ENCODE measurements at places on chromosomes 4 and X. TPM values are rescaled to one million over a fixed set of nuclear protein-coding genes. Genes with fewer than 3 reads are reported as not detected.

The TLR1 gene
- 0.08 TPM for polyA plus RNA-seq

The CT45A2 gene
- not detected for polyA plus RNA-seq

The FHIP1A gene
- 4.3 TPM for polyA plus RNA-seq

The ADGRG2 gene
- not detected for polyA plus RNA-seq

The FDCSP gene
- polyA plus RNA-seq: not detected

The SSR4 gene
- 319 TPM for polyA plus RNA-seq

The MAML3 gene
- polyA plus RNA-seq: 0.05 TPM

The KDR gene
- not detected for polyA plus RNA-seq

The AGTR2 gene
- polyA plus RNA-seq: not detected

DNA sequence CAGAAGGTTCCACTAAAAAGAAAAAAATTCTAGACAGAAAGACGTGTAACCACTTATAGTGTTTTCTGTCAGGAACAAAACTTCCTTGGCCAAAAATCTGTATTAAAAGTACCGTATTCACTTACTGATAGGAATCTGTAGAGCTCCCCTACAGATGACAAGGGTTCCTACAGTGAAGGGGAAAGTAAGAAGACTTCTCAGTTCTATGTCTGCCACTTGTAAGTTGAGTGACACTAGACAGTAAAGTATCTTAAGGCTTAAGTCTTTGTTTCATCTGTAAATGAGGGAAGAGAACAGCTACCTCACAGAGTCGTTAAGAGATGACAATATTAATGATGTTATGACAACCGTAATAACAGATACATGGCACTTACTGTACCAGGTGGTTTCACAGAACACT, 3.3 kb downstream of the COQ2 start:
- peaks cover 47% of the 10 kb centered on the region for H3K4me1 ChIP-seq
- H3K27me3 ChIP-seq: no peaks in the 10 kb centered on the region
- no peak overlapping the region for H3K4me3 ChIP-seq
- H3K27ac ChIP-seq: no peak overlapping the region

DNA sequence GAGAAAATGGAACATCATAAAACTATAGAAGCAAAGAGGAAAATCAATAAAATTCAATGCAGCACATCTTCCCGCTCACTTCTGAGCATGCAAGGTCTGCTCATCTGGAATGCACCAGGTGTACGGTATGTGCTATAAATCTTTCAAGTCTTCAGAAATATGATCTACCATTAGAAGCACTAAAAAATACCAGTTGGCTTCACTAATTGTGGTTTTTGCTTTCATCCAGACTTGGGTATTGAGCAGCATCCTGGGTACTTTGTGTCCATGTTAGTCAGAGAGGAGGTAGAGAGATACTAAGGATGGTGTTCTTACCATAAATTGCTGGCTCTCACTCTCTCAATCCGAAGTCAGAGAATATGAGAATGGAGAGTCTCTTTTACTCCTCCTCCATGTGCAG, 477.1 kb downstream of the PPARGC1A start:
- H3K27ac ChIP-seq: no peak overlapping the region
- no peak for DNase-seq
- no peak overlapping the region for H3K4me3 ChIP-seq
- no peaks in the 10 kb centered on the region for H3K4me1 ChIP-seq
- no peaks in the 10 kb centered on the region for H3K27me3 ChIP-seq

DNA sequence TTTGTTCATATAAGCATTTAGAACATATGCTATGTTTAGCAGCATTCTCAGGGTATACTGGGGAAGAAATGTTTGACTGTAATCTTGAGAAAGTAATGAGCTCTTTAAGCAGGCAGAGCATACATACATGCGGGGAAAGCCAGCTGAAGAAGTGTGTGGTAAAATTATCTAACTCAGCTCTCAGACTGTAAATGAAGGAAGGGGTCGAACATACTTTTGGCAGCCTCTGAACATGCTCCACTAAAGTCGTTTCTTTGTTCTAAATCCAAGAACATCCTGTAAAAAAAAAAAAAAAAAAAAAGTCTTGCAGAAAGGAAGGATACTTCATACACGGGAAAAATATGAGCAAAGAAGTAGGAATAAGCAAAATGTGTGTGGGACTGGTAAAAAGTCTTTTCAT, 224.8 kb downstream of the GRID2 start:
- no peaks in the 10 kb centered on the region for H3K4me1 ChIP-seq
- no peak overlapping the region for H3K4me3 ChIP-seq
- DNase-seq: no peak
- H3K27me3 ChIP-seq: no peaks in the 10 kb centered on the region
- no peaks in the 10 kb centered on the region for H3K36me3 ChIP-seq

DNA sequence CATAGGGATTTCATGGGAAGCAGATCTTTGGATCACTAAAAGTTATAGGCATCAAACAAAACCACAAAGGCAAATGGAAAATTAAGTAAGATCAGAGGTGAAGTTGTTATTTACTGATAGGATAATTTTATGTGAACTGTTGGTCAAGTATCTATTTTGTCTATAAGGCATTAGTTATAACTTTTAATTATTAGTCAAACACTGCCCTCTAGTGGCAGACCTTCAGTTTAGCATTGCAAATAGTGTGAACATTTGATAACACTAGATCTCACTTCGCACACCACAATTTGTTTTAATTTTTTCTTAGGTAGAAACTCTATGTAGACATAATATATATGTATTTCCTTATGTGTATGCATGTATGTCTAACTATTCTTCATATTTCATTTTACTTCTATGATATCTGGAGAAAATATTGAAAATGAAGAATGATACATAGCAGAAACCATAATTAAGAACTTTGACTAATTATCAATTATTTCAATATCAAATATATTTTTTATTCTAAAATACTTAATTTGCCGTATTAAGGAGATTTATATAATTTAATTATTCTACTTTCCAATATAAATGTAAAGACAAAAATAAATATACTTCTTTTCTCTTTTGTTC, 214.5 kb upstream of the TACR3 start:
- DNase-seq: peak; percentile 41
- H3K4me3 ChIP-seq: no peak overlapping the region
- no peaks in the 10 kb centered on the region for H3K27me3 ChIP-seq
- H3K4me1 ChIP-seq: no peaks in the 10 kb centered on the region

DNA sequence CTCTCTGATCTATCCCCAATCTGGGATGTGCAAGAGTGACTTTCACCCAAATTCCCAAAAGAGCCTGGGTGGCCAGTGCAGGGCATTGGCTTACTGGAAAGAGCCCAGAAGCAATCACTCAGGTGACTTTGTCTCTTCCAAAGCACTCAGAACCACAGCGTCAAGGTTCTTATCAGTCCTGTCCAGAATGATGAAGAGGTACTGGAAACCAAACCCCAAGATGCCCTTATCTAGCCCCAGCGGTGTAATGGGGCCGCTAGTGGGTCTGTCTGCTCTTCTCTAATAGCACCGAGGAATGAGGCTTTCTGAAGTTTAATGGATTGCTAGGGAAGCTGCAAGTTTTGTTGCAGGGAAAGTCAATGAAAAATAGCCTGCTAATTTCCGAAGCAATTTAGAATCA, 21.6 kb downstream of the CLNK start:
- no peaks in the 10 kb centered on the region for H3K36me3 ChIP-seq
- DNase-seq: no peak
- H3K4me3 ChIP-seq: no peak overlapping the region
- no peak overlapping the region for H3K27ac ChIP-seq
- H3K27me3 ChIP-seq: no peaks in the 10 kb centered on the region
- no peaks in the 10 kb centered on the region for H3K4me1 ChIP-seq

GRCh38 chr4:40243386-40243948, 46.6 kb downstream of the RHOH start:
- H3K4me3 ChIP-seq: no peak overlapping the region
- no peak overlapping the region for H3K27ac ChIP-seq
- DNase-seq: no peak
- H3K27me3 ChIP-seq: no peaks in the 10 kb centered on the region

DNA sequence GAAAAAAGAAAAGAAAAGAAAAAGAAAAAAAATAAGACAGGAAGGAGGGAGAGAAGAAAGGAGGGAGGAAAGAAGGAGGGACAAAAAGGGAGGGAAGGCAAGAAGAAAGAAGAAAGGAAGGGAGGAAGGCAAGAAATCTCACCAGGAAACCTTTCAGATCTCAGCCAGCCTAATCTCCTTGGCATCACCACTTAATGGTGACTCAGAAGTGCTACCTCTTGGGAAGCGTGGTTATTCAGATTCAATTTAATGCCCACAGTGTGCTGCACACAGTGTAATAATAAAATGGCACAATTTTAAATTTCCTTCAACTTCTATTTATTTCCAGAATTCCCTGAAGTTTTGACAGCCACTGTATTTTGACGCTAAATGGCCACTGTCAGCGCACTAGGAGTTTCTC, 50.3 kb downstream of the DKK2 start:
- H3K27ac ChIP-seq: no peak overlapping the region
- H3K27me3 ChIP-seq: no peaks in the 10 kb centered on the region
- DNase-seq: no peak
- no peak overlapping the region for H3K4me3 ChIP-seq
- no peaks in the 10 kb centered on the region for H3K4me1 ChIP-seq

DNA sequence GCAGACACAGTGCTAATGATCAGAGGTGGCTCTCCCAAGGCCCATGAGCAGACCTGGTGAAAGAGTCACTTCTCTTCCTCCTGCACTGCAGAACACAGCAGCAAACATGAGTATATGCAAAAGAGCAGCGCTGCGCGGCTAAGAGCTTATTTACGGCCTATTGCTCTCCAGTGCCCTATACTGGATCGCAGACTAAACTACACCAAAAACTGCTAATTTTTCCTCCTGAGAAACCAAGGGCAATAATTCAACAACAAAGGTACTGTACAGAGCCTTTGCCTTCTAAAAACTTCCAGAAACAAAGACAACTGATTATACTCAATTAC, 702.5 kb downstream of the ARAP2 start:
- DNase-seq: peak; percentile 10
- no peak overlapping the region for H3K4me3 ChIP-seq
- no peaks in the 10 kb centered on the region for H3K4me1 ChIP-seq
- H3K36me3 ChIP-seq: no peaks in the 10 kb centered on the region

DNA sequence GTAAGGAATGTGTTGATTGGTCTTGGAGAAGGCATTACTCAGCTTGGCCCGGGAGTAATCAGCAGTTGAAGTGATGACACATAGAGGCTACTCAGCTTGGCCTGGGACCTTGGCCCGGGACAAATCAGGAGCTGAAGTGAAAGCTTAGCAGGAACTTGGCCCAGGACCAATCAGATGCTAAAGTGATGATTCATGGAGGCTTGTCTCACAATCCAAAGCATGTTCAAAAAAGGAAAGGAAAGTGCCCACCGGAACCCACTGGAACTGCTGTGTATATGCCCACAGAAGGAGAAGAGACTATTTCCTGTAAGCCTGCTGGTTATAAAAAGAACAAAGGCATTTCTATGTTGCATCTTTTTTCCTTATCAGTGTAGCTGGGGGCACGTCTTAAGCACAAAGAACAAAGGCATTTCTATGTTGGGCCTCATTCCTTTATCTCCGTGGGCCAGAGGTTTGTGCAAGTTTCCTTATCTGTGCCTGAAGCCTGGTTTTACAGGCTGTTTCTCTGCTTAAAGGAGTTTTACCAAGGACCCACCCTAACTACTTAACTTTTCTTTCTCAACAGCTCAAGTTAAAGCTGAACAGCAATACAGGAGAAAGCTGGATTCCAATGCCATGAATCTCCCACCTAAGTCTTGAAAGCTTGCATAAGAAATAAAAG, 1176.7 kb downstream of the NLGN4X start:
- DNase-seq: no peak
- no peaks in the 10 kb centered on the region for H3K36me3 ChIP-seq
- H3K27ac ChIP-seq: no peak overlapping the region
- no peaks in the 10 kb centered on the region for H3K4me1 ChIP-seq

DNA sequence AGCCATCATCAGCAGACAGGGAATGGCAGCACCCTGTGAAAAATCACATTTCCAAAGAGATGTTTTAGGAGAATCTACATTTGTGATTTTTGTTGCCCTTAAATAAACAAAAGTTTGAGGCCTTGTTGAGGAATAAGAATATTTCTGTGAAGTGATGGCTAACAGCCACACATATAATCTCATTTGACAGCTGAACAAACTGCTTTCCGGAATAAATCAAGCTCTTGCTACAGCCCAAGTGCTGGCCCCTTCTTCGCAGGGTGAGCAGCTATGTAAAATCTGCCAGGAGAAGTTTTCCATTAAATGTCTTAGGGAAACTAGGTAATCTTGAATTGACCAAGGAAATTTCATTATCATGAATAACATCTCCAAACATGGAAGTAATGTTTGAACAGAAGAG, 106.4 kb upstream of the GPM6B start:
- no peaks in the 10 kb centered on the region for H3K36me3 ChIP-seq
- no peak overlapping the region for H3K27ac ChIP-seq
- no peak overlapping the region for H3K4me3 ChIP-seq

GRCh38 chr4:125091541-125091940, 223.2 kb upstream of the FAT4 start:
- DNase-seq: no peak
- H3K27me3 ChIP-seq: no peaks in the 10 kb centered on the region
- no peak overlapping the region for H3K27ac ChIP-seq
- H3K4me3 ChIP-seq: no peak overlapping the region

- no peaks in the 10 kb centered on the region for H3K27me3 ChIP-seq
- DNase-seq: no peak
- H3K36me3 ChIP-seq: no peaks in the 10 kb centered on the region
- H3K4me3 ChIP-seq: no peak overlapping the region
- H3K27ac ChIP-seq: no peak overlapping the region
These were observed 505.3 kb upstream of the SLIT2 start for GRCh38 chr4:19746377-19746776.

DNA sequence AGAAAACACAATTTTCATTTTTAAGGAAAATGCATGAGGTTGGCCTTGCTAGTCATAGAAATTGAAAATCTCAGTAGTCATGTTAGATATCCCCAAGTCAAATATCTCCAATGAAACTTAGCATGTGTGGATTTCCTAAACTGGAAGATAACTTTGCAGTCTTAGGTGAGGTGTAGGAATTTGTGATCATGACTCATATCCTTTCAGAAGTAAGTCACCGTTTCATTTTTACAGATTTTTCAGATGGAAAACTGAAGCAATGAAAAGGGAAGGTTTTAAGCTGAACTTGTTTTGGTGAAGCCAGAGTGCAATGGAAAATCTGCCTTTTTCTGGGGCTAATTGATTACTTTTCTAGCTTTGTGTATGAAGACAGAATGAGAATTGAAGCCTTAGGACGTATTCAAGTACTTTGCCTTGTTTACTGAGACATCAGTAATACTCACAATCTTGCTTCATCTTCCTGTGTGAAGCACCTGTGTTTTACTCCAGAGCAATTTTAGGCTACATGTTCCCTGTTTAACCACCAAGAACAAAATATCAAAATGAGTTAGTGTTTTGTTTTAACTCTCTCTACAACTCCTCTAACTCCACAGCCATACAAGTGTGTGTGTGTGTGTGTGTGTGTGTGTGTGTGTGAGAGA, 1662.8 kb upstream of the ADGRL3 start:
- H3K27ac ChIP-seq: no peak overlapping the region
- H3K36me3 ChIP-seq: no peaks in the 10 kb centered on the region
- H3K4me1 ChIP-seq: no peaks in the 10 kb centered on the region
- no peaks in the 10 kb centered on the region for H3K27me3 ChIP-seq
- no peak overlapping the region for H3K4me3 ChIP-seq

DNA sequence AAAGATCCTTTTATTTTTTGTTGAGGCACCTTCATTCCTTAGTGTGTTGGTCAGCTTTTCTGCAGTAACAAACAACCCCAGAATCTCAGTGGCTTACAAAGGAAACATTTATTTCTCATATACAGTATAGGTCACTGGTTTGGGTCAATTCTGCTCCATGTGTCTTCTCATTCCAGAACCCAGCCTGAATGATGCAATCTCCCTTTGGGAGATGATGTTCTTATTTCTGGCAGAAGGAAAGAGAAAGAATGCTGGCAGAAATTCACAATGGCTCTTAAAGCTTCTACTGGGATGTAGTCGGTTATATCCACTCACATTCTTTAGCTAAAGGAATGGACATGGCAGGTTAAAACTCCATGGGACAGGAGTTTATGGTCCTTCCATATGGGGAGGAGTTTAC, 42.3 kb downstream of the IDS start:
- H3K27ac ChIP-seq: no peak overlapping the region
- H3K27me3 ChIP-seq: no peaks in the 10 kb centered on the region
- H3K4me1 ChIP-seq: no peaks in the 10 kb centered on the region
- no peak overlapping the region for H3K4me3 ChIP-seq
- no peak for DNase-seq

Measured in HepG2 (cell line).